Stimulated activated effector memory CD8-positive, alpha-beta T cell treated with anti-CD3 and anti-CD28 coated beads, Interleukin-12 subunit alpha, Interleukin-12 subunit beta, amount 100 ng/mL, for 72 hours (primary cell): ENCODE measurements at places on chromosomes 6 and 20.

DNA sequence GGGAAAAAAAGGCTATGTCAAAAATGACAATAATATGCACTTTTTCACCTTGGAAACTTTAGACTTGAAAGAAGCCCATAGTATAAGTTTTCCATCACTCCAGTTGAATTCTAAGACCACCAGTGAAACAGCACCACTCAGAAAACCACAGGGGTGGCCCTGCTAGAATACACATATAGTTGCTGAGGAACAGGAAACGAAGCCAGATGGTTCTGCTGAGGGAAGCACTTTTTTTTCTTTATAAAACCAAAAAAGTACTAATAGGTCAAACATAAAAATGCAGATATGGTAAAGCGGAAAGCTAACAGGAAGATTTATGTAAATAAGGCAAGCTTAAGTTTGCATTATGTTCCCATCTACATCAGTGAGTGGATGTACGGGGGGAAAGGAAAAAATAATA lies 303.9 kb downstream of the FOXC1 start:
- DNase-seq: no peak

DNA sequence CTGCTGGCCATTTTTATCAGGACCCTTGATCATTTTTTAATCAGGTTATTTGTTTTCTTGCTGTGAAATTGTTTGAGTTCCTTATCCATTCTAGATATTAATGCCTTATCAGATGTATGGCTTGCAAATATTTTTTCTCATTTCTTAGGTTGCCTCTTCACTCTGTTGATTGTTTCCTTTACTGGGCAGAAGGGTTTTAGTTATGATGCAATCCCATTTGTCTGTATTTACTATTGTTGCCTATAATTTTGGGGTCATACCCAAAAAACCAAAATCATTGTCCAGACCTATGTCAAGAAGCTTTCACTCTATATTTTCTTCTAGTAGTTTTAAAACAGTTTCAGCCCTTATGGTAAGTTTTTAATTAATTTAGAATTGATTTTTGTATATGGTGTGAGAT lies 172.5 kb downstream of the SLC24A3 start:
- DNase-seq: no peak

- no peak for DNase-seq
Measured at GRCh38 chr6:21208796-21209186, 384.8 kb upstream of the SOX4 start.

DNA sequence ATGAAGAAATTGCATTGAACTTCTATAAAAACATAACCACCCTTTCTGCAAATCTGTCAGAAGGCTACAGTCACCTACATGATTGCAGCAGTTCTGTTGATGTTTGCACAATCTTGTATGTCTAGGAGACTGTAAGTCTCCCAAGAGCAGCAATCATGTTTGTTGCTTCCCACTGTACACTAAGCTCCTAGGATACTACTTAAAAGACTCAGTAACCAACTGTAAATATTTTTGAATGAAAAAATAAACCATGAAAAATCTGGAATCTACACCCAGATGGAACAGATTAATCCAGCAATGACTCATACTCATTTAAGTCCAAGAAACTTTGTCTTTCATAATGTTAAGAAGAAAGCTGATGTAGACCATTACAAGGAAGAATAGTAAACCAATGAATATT lies 168.5 kb upstream of the ATXN1 start:
- DNase-seq: no peak
